ENCODE measurements at places on chromosomes 6 and 20.

DNA sequence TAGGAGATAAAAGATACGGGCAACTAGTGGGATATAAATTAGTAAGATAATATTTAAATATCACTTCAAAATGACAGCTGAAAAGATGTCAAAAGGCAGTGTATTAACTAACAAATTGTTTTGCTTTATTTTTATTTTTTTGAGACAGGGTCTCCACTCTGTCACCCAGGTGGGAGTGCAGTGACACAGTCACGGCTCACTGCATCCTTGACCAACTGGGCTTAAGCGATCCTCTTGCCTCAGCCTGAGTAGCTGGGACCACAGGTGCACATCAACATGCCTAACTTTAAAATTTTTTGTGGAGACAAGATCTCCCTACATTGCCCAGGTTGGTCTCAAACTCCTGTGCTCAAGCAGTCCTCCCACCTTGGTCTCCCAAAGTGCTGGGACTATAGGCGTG lies 5.9 kb downstream of the ZNF292 start:
- no peak for DNase-seq

GRCh38 chr6:81304466-81304865 lies 448.0 kb downstream of the TENT5A start:
- peak; percentile 38 for DNase-seq

DNA sequence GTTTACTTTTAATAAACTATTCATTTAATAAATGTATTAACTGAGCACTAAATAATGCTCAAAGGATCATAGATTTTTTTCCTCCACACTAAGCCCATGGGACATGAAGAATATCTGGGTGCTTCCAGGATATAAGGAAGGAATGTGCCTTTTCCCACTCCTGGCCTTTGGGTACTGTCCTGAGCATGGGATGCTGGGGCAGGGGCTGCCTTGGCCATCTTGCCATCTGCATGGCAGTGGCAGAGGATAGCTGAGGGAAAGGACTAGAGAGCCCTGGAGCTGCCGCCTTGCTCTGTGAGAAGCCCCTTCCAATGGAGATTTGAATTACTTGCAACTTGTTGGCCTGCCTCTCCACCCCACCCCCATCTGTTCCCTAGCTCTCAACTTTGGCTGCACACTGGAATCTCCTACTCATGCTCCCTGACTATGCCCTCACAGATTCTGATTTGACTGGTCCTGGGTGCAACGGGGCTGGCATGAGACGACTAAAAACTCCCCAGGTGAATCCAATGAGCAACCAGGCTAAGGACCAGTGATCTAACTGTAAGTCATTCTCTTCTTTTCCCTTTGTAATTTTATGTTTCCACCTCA lies 15.6 kb downstream of the DDRGK1 start:
- no peak for DNase-seq

DNA sequence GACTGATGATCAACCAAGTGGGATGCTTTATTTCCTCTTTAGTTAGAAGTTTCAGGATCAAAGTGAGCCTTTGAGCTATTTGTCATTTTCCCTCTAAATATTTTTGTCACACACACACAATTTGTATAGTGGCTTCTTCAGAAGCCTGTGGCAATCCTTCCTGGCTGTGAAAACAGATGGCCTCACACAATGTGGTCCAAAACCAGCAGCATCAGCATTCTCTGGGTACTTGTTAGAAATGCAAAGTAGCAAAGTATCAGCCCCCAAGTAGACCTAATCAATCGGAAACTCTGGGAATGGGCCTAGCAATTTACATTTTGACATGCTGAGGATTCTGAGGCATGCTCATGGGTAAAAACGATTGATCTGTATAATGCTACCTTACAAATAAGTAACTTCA lies 115.9 kb downstream of the PAX1 start:
- DNase-seq, result no peak

DNA sequence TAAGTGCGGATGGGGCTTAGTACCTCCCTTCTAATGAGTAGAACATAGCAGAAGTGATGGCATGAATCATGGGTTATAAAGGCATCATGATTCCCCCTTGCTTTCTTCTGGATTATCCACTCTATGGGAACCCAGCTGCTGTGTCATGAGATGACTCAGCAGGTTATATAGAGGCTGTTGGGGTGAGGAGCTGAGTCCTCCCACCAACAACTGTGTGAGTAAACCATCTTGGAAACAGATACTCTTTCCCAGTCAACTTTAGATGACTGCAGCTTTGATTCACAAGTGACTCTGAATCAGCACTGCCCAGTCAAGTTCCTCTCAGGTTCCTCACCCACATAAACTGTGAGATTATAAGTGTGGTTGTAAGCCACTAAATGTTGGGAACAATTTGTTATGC lies 46.3 kb downstream of the FAM83B start:
- peak; percentile 93 for DNase-seq

- peak; percentile 35 for DNase-seq
These were observed 57.3 kb downstream of the FAM83B start for GRCh38 chr6:54903884-54904283.

- peak; percentile 56 for DNase-seq
These were observed 121.2 kb downstream of the INSM1 start for GRCh38 chr20:20489054-20489453.

- no peak for DNase-seq
These were observed 48.2 kb upstream of the FUT9 start for GRCh38 chr6:95967594-95967993.

DNA sequence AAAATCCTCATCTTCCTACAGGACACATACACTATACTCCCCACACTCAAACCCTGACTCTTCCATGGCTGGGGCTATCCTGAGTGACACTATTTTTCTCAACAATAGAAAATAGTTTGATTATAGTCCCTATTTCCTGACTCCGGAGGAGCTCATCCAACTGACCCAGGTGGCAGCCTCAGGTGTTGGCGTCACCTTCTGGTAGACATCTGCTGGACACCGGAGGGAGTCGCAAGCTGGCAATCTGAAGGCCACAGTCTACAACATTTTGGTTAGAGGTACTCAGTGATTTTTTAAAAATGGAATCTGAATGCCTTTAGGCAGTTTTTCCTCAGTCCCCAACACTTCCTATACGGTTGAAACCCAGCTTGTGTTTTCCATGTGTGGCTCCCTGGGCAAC lies 32.2 kb upstream of the OCSTAMP start:
- no peak for DNase-seq

All from HCEC 1CT (cell line).